ENCODE measurements at places on chromosomes 5 and 9.

DNA sequence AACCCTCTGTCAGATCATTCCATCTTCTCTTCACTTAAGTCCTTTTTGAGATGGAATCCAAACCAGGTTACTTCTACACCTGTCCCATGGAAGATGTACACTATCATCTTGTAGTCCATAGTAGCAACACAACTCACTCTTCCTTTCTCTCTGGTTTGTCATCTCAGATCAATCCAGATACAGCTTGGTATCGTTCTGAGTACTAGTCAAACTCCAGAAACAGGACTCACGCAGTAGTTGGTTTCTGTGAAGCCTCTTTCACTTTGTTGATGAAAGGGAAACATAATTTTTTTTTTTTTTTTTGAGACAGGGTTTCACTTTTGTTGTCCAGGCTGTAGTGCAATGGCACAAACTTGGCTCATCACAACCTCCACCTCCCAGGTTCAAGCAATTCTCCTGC is 484.0 kb downstream of the PRDM9 start:
- DNase-seq: peak; percentile 82

- DNase-seq: no peak
Measured at GRCh38 chr5:151212406-151212798, 11.5 kb downstream of the CCDC69 start.

DNA sequence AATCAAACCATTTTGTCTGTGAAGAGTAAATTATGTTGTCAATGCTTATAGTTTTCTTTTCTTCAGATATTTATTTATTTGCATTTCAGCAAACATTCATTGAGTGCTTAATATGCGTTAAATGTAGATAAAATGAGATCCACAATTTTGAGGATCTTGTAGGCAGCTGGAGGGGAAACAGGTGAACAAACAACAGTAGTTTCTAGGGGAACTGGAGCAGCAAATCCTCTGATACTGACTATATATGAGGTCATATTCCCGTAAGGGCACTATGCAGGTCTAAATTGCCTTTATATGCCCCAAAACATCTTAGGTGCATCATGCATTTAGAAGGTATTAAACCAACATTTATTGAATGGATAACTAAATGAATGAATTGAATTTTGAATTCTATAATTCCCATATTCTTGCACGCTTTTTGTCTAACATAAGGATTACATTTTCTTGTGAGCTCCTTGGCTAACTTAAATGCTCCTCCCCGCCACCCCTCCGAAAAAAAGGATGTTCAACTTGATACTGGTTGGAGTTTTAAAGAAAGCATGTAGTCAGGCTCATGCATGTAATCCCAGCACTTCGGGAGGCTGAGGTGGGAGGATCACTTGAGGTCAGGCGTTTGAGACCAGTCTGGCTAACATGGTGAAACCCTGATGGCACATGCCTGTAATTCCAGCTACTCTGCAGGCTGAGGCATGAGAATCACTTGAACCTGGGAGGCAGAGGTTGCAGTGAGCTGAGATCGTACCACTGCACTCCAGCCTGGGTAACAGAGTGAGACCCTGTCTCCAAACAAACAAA is 299.8 kb downstream of the TMEM38B start:
- no peak for DNase-seq

DNA sequence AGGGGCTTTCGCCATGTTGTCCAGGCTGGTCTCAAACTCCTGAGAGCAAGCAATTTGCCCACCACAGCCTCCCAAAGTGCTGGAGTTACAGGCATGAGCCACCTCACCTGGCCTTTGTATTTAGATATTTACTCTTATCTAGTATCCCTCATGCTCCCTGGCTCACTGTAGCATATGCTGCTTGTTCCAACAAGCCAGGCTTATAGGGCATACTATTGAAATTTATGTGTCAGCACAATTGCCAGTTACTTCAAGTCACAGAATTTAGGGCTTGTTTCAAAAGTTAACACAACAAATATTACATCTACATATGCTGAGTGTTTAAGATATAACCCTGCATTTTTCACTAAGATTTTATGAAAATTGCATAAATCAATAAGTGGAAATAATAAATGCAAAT is 469.2 kb upstream of the ZNF608 start:
- no peak for DNase-seq

DNA sequence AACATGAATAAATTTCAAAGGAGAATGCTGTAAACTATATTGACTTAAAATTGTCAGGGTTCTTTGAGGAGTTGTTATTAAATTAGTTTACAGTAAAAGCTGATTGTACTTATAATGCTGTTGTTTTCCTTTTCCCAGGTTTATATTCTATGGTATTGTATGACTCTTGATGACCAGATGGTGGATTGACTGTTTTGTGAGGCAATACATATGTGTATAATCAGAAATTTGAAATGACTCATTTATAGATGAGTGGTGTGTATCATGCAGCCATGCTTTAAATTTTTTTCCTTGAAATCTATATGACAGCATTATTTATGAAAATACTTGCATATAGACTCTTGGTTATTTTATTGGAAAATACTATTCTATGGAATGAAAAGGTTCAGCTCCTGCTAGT is 195.3 kb downstream of the CNTLN start:
- no peak for DNase-seq

- peak; percentile 77 for DNase-seq
Measured at GRCh38 chr9:82209797-82210470, 221.4 kb downstream of the SPATA31D1 start.

- no peak for DNase-seq
Measured at GRCh38 chr5:95191330-95191729, 93.6 kb downstream of the MCTP1 start.

GRCh38 chr9:131661568-131662288 is 78.1 kb downstream of the RAPGEF1 start:
- no peak for DNase-seq

- DNase-seq: no peak
Measured at GRCh38 chr9:132288966-132289365, 65.8 kb downstream of the SETX start.

GRCh38 chr5:32523625-32524024 is 61.7 kb upstream of the SUB1 start:
- no peak for DNase-seq

DNA sequence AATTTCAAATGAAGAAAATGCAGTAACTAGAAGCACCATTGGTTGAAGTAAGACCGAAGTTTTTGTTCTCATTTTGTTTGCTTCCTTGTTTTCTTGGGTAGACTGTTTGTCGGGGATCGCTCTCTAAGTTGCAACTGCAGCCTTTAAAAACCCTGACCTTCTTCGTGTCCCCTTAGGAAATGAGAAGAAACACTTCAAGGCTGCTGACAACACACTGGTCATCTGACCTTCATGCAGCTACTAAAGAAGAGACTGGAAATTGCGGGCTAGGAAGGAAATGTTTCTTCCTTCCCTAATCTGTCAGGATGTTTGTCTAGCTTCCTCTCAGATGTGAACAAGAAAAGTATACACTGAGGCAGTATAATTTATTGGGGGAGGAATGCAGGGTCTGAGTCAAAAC is 50.7 kb upstream of the CHSY3 start:
- no peak for DNase-seq

- no peak for DNase-seq
Measured at GRCh38 chr9:2303056-2303455, 287.9 kb downstream of the SMARCA2 start.

DNA sequence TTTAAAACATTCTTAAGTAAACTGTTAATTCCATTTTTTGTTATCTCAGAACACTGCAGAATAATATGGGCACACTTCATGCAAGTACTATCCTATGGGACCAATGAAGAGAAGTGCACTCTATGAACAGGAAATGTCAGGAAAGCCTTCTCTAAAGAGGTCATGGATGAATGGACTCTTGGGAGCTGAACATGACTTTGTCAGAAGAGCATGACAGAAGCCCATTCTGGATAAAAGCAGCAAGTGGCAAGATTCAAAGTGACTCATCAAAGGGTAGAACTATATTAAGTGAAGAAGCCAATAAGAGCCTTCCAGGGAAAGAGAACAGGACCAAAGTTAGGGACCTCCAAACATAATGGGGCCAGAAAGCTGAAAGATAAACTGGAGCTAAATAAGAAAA is 94.0 kb downstream of the RAPGEF6 start:
- DNase-seq: no peak

DNA sequence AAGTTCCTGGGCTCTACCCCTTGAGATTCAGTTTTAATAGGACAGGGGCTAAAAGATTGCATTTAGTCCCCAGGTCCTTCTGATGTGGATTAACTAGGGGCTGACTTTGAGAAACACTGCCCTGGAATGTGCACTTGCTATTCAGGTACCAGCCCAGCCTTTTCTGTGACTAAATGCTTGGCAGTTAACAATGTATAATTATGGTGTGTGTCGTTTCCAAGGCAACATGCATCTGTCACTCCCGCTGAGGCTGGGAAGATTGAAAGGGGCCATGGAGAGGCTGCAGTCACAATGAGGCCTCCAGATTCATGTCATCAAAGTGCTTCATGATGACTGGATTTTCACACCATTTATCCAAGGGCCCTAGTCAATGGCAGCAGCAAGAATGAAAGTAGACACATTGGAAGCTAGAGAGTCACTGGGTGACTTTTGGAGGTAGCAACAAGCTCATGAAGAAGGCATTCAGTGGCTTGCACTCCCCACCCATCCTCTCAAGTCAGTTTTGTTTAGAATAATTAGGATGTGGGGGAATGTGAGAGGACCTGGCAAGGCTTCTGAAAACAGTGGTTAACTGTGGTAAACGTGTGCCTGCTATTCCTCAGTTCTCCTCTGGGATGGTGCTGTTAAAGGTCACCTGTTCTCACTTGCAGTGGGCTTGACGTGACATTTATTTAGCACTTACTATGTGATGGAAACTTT is 28.3 kb downstream of the RAI14 start:
- no peak for DNase-seq

- DNase-seq: no peak
Measured at GRCh38 chr9:105238302-105238701, 6.1 kb upstream of the SLC44A1 start.

DNA sequence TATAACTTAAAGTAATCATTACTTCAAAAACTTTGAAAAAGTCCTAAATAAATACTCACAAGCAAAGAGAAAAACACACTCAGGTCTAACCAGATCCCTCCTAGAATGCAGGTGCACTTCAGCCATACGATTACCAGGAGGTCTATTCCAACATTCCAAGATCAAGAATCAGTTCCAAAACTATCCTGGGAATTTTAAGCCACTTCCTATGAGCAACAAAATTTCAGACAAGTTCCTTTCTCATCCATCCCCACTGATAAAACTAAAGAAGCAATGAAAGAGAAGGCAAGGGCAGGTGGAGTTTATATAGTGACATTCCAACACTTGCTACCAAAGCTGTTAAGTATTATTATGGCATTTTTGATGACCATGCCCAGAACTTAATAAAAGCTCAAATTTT is 29.6 kb downstream of the MLLT3 start:
- no peak for DNase-seq

- DNase-seq: peak; percentile 12
Measured at GRCh38 chr5:135203593-135204036, 169.6 kb upstream of the PITX1 start.

DNA sequence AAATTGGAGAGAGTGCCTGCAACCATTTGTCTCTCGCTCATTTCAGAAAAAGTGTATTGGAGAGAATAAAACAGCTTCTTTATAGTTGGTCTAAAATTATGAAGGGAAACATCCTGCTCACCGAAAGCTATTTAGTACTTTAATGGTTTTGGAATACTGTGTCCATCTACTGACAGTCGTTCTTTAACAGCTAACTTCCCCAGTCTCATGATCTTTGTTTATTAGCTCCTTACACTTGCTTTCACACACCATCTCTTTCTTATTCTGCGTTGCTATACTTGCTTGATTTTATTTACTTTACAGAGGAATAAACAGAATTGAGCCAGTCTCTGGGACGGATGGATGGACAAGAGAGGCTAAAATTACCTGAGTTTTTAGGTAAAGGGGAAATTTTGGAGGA is 229.3 kb downstream of the CCDC171 start:
- DNase-seq: no peak

DNA sequence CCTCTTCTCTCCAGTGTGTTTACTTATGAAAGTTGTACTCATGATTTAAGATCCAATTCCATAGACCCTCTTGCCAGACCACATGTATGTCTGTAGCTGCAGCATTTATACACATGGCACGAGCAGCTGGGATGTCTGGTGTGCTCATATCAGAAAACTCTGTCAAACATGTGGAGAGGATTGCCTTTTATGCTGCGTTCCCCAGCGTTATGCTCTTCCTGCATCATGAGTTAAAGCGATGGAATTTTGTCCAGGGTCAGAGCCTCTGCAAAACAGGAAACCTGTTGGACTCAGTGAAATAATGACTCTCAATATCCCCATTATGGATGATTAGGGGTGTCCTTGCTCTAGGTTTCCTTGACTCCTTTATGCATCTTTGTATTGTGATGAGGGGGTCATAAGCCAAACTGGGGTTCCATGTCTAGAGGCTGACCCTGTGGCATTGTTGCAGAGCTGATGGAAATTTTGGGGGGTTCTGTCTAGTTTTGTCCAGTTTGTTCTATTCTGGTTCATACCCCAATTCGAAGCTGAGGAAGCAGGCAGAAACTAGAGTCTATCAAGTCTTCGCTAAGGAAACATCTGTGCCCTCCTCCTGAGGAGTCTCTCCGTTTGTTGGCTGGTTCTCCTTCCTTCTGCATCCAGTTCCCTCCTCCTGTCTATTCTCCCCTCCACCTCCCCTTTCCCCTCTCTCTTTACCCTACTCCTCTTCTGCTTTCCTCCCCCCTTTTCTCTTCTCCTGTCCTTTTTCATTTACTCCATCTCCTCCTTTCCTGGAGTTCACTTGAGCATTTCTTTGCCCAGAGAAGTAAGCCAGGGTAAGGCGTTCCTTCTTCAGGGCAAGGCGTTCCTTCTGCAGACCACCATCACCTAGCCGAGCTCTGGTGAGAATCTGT is 252.8 kb downstream of the MAST4 start:
- no peak for DNase-seq

GRCh38 chr5:154740957-154741356 is 14.2 kb upstream of the LARP1 start:
- no peak for DNase-seq

DNA sequence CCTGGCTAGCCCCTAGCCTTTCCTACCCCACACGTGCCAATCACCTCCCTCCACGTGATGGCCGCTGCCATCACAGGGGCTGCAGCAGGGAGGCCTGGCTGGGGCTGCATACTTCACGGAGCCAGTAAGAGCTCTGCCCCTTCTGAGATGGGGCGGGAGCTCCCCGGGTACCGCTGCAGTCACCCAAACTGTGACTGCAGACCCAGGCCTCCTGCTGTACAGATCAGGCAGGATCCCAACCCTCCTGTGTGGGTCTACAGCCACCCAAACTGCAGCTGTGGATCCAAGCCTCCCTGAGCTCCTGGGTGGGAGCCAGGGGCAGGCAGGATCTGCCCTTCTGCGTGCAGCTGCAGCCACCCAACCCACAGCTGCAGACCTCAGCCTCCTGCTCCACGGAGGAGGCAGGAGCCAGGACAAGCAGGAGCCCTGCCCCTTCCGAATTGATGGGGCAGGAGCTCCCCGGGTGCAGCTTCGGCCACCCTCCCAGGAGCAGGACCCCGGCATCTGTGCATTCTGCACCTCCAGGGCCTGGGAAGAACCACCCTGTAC is 3.2 kb upstream of the BTNL9 start:
- DNase-seq: no peak

DNA sequence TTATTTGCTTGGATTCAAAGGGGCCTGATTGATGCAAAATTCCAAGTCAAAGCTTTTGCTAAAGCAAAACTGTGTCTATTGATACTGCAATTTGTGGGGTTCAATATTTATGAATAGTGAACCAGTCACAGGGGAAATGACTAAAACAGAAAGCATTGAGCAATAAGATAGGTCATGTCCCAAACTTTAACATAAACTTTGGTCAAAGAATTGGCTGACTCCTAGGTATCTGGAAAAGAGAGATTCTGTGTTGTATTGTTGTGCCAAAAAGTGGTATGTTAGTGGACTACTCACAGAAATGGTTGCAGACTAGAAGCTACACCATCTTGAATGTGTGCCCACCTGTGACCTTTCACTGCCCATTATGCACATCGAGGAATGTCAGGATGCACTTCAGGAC is 585.5 kb upstream of the RGMB start:
- DNase-seq: no peak

All from MM.1S (cell line).